ENCODE measurements at places on chromosomes 4 and X.
A peak's percentile ranks its signal among the peaks of the same experiment; 100 is the strongest.

DNA sequence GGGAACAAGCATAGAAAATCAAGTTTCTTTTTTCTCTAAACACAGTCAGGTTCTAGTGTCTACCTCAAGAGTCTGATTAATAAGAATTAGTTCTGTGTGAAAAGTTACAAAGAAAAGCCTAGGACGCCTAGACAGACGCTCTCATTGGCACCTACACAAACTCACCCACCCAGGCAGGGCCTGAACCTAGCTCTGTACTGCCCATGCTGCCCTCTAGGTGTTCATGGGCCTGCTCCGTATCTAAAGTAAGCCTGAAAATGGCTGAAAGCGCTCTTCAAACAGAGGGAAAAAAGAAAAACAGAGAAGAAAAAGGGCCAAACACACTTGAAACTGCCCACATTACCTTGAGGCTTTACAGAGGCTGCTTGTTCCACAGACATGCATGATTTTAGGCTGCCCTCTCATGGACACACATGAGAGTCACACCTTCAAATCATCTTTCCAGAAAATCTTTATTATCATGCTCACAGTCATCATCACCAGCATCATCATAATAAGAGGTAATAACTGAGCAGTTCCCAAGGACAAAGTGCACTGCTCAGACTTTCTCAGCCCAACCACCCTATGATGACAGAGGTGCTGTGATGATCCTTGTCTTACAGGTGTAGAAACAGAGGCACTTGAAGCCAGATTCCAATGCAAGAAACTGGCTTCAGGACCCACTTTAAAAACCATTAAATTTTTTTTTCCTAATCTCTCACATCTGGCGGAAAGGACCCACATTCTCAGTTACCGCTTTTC is 49.6 kb downstream of the MAP7D2 start:
- DNase-seq: no peak

DNA sequence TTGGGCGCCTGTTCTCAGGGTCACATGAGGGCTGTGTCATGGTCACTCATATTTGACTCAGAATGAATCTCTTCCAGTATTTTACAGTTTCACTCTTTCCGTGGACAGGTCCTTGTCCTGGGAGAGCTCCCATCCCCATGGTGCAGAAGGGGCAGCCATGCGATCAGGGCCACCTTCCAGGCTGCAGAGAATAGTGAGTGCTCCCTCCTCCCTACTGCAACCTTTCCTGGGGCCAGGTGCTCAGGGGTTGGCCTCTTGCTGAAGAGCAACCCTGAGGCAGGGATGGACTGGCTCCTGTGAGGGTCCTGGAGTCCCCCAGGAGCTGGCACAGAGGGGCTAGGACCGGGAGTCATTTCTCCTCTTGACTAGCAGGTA is 108.4 kb downstream of the ABLIM2 start:
- no peak for DNase-seq

- no peak for DNase-seq
These were observed 297.9 kb upstream of the FAT4 start for GRCh38 chr4:125016892-125017299.

- peak; percentile 80 for DNase-seq
These were observed at the start of gene SLIT2 for GRCh38 chr4:20251796-20252655. Gene SLIT2 (plus strand): TSS chr4:20251905. CDS start chr4:20253816, 1,911 bp downstream.

- no peak for DNase-seq
These were observed 21.6 kb downstream of the SAT1 start for GRCh38 chrX:23804578-23804977.

DNA sequence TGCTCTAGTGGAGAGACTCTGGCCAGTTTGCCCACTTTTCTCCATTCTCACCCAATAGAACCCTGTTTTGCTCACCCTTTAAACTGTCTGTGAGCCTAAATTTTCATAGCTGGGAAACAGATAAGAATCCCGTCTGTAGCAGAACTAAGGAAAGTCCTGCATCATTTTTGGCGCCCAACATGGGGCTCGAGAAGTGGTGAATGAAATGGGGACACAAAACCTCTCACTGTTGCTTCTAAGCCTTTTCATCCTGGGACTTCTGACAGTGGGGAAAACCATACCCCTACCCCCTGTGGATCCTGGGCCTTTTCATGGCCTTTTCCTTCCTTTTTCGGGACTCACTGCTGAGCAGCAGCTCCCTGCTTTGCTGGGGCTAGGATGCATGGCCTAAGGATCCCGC is 189.9 kb downstream of the INPP4B start:
- DNase-seq: peak; percentile 8

DNA sequence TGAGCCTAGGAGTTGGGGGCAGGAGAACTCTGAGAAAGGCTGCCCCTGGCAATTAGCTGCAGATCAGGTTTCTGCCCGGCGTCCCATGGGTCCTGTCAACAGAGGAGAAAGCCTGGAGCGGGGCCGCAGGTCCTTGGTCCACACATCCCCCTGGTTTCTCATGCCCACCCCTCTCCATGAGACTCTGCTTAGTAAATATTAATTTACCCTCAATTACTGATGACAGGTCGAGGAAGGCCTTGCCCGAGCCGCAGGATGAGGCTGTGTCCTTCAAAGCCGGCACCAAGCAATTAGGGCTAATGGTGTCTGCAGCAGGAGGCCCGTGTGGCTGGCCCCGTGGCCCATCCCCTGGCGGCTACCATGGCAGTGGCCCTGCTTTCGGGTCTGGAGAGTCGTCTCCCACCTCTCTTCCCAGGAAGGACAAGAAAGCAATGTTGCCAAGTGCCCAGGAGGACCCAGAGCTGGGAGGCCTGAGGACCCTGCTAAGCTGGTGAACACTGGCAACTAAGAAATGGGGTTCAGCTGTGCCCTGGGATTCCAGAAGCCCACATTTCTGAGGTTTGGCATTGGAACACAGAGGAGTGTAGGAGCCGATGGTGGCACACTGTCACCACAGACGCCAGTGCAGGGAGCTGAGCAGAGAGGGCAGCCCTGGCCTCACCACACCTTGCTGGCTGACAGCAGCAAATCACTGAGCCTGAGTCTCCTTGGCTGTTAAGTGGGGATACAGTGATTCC is 114.6 kb downstream of the CPZ start:
- DNase-seq: no peak

GRCh38 chr4:55030589-55030988 is 94.8 kb downstream of the KDR start:
- no peak for DNase-seq

GRCh38 chr4:181897935-181898334 is 345.3 kb upstream of the TENM3 start:
- no peak for DNase-seq

- DNase-seq: no peak
These were observed 55.4 kb upstream of the RASGEF1B start for GRCh38 chr4:81527115-81527514.

- peak; percentile 51 for DNase-seq
These were observed at the start of gene RTL5 for GRCh38 chrX:72131317-72132294. Gene RTL5 (minus strand): TSS chrX:72131915.

DNA sequence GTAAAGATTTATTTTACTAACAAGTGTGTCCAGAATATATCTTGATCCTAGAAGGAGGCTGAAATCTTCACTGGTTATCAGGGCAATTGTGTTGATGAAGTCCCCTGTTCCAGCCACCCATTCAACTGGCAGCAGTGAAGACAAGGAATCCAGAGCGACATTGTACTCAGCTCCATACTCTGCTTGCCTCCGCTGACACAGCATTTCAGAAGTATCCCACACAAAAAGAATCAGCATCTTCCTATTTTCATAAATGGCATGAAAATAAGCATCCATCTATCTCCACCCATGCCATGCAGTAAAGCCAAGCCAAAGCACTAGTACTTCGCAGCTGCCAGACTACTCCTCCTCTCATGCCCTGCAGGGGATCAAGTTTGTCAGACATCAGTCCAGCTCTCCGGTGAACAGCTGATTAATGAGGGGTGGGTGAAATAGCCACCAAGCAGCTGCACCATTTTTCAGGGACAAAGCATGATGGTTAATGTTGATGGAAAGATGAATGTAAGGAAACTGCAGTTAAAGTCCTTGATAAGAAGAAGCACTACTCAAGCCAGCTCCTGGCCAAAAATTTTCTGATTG is 54.0 kb downstream of the COL25A1 start:
- DNase-seq: no peak

GRCh38 chr4:146943691-146944375 is 1.8 kb downstream of the TTC29 start:
- no peak for DNase-seq

GRCh38 chrX:150517303-150517910 is 51.0 kb upstream of the MTM1 start:
- DNase-seq: no peak

All from fibroblast of skin of left biceps (primary cell).